ENCODE measurements at places on chromosomes 5 and 9.

GRCh38 chr5:123871373-123871772, 359.4 kb downstream of the CSNK1G3 start:
- DNase-seq: no peak

DNA sequence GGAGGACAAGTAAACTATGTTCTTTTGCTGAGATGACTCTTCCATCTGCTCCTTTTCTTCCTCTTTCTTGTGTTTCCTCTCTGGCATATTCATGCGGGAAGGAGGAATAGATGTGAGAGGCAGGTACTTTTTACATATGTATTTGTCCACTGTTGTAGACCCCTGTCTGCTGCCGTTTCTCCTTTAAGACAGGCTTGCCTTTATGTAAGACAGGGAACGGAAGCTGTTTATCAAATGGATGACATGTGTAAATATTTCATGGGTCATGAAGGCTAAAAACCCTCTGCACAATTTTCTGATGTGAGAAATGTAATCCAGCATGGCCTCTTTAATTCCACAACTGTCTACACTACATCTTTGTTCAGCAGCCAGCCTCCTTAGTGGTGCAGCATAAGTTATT, 1525.5 kb upstream of the NUDT12 start:
- no peak for DNase-seq

DNA sequence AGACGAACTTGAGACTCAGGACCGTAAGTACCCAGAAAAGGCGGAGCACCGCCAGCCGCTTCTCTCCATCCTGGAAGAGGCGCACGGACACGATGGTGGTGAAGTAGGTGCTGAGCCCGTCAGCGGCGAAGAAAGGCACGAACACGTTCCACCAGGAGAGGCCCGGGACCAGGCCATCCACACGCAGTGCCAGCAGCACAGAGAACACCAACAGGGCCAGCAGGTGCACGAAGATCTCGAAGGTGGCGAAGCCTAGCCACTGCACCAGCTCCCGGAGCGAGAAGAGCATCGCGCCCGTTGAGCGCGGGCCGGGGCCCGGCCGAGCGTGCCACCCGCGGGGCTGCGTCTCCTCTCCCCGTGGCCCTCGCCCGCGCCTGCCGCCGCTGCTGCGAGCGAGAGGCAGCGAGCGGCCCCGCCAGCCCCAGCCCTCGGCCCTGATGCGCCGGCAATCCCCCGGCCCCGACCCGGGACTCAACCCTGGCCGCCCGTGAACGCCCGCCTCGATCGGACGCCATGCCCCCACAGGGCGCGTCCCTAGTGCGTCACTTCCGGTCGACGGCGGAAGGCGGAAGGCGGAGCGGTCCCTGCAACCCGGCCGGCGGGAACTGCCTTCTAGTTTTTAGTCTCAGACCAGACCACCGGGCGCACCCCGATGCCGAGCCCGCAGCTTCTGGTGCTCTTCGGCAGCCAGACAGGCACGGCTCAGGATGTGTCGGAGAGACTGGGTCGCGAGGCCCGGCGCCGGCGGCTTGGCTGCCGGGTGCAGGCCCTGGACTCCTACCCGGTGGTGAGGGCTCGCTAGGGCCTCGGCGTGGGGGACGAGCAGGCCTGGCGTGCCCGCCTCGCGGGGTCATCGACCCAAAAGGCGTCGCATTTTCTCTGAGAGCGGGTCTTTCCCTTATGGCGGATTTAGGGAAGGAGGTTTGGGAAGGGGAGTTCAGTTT, at the start of the genes NDOR1 and TMEM203:
NDOR1 (plus strand) TSS at position 575 of the 944 bp plus-strand sequence; CDS start at position 653, 78 bp downstream.
TMEM203 (minus strand) TSS at position 523 of the 944 bp plus-strand sequence; CDS start at position 289, 234 bp downstream.
- peak; percentile 95 for DNase-seq

GRCh38 chr5:76705574-76705973, 10.4 kb upstream of the F2R start:
- no peak for DNase-seq

GRCh38 chr5:153523831-153524230, 33.4 kb downstream of the GRIA1 start:
- DNase-seq: no peak

GRCh38 chr9:114694719-114695269, 12.8 kb upstream of the TEX48 start:
- no peak for DNase-seq

- no peak for DNase-seq
These were observed 944.5 kb upstream of the CTNND2 start for GRCh38 chr5:12848709-12849108.

- DNase-seq: no peak
These were observed 66.4 kb downstream of the POU5F2 start for GRCh38 chr5:93674866-93675459.

GRCh38 chr9:35605351-35606137, 482 bp downstream of the TESK1 start:
- DNase-seq: peak; percentile 46

- DNase-seq: no peak
These were observed 210.6 kb downstream of the AUH start for GRCh38 chr9:91150998-91151717.

- peak; percentile 79 for DNase-seq
These were observed 1.9 kb upstream of the SPDL1 start for GRCh38 chr5:169581580-169582227.

DNA sequence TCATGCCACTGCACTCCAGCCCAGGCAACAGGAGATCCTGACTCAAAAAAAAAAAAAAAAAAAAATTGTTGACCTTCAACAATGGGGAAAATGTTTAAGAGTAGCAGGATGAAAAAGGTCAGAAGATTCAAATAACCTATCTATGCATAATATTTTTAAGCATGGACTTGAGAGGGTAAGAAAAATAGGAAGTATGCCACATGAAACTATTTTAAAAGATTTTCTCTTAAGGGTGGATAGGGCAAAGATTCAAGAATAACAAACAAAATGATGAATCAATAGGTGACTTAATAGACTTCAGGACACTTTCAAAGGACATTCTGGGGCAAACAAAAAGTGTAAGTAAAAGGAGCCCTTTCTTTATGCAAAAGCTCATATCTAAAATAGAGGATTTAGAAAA, 3.2 kb downstream of the TEX48 start:
- no peak for DNase-seq

- no peak for DNase-seq
These were observed 64.9 kb downstream of the ZNF354C start for GRCh38 chr5:179124853-179125788.

GRCh38 chr9:119020284-119020683, 349.0 kb downstream of the BRINP1 start:
- DNase-seq: no peak

DNA sequence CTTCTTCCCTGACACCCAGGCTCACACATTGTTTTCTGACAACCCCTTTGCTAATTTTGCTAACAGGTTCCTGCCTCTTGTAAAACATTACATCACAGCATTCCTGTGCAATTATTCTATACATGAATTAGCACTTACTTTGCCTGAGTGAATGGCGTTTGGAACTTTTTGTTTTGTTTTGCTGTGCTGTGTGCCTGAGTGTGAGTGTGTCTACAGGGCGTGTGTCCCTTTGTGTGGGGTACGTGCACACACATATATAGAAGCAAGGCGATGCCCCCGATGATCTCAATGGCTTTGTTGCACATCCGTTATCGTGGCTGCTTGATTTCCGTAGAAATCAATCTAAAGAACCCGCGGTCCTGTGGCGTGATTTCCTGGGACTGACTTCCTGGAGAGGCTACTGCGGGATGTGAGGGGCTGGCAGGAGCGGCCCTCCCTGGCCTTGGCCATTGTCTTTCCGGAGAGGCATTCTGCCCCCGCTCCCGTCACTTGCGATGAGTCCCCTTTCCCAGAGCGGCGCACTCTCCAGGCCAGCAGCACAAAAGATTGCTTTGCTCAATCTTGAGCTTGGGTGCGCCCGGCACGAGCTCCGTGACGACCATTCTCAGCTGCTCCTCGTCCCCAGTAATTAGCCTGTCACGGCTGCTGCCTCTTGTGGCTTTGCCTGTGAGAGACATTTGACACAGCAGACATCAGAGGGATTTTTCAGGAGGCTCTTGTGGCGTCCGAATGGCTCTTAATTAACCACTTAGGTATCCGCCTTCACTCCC, 398.1 kb upstream of the IRX1 start:
- no peak for DNase-seq

DNA sequence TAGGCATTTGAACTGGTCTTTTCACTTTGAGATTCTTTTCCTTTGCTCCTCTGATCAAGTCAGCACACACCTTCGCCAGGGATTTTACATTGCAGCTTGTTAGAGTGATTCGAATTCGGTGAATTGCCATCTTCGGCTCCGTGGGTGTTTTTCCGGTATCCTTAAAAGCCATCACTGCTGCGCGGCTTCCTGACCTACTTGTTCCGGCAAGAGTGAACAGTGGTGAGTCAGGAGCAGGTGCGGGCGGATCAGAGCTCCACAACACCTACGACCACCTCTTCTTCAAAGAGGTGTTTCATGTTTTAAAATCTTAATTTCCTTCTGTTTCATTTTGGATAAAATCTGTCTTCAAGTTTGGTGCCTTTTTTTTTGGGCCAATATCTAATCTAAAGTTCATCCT, 134.6 kb downstream of the TMC1 start:
- DNase-seq: no peak

DNA sequence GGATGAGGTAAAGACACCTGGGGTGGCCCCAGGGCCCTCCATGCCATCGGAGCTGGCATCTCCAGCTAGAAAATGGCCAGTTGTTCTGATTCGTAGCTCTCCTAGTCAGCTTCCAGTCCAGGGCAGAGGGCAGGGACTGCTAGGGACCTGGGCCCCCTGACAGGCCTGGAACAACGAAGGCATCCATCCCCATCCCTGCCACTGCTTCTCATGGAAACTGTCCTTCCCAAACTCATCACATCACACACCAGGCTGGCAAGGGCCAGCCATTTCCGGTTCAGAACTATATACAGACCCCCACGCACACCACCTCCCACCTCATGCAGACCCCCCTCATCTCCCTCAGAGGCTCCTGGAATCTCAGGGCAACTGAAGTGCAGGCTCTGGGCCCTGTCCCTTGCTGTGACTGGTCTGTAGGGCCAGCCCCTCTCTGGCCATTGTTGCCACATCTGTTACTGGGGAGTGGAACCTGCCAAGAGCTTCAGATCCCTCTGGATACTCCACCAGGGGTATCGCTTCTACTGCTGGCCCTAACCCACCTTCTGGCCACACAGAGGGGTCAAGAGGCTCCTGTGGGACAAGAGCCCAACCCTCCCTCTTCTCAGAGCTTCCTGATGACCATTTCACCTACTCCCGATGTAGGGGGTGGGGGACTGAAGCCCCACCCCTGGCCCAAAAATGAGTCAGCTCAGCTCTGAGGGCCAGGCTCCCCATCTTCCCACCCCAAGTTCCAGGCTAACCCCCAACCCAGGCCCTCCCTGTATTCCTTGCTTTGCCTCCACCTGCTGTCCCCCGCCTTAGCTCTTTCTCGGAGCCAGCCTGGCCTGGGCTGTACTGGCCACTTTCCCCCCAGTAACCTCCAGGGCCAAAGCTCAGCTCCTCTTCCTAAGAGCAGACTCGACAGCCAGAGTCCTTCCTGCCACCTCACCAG, 1.2 kb upstream of the MZB1 start:
- no peak for DNase-seq

DNA sequence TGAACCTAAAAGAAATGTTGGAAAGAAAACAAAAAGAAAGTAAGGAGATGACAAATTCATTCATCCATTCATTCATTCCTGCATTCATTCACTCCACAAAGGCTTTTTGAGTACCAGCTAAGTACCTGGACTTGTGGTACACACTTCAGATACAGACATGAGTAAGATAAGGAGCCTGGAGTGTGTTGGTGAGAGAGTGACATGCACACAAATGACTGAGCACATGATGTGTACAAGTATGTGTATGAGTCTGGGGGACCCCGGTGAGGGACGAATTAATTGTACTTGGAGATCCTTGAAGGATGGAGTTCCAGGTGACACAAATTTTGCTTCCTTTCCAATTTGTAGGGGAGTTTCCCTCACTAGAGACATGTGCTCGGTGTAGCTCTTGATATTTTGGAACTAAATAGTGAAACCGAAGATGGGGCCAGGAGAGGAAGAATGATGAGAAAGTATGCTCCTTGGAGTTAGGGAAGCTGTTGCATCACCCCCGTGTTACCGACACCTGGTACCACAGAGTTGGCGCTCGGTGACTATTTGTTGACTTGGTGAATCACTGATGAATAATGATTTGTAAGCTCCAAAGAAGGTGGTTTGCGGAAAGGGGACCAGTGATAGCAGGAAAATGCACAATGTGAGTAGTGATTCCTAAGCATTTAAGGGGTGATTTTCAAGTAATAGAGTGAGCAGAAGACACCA, 509.8 kb downstream of the CCDC171 start:
- no peak for DNase-seq

DNA sequence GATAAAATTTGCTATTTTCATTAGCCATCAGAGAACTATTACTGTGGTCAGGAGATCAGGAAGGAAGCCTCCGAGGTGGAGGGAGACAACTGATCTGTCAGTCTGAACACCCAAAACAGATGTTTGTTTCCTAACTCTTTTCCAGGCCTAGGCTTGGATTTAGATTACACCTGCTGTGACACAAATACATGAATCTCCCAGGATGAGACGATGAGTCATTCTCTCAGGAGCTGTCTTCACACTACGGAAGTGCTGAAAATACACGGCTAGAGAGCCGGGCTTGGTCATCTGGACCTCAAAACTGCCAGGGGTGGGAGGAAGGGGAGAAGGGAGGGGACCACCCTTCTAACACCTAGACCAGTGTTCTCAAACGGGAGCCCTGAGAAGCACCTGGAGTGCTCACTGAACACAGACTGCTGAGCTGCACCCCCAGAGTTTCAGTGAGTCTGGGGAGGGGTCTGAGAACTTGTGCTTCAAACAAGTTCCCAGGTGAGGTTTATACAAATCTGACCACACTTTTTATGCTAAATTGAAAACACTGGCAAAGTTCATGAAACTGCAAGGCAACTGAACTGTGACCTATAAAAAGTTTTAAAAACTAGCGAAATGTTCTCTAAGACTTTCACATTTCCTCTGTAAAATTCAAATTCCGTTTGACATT, 80.3 kb upstream of the EQTN start:
- DNase-seq: no peak

GRCh38 chr9:103627731-103628130, 466.4 kb upstream of the SMC2 start:
- no peak for DNase-seq

- no peak for DNase-seq
These were observed 91.2 kb downstream of the RFX3 start for GRCh38 chr9:3434594-3434993.

DNA sequence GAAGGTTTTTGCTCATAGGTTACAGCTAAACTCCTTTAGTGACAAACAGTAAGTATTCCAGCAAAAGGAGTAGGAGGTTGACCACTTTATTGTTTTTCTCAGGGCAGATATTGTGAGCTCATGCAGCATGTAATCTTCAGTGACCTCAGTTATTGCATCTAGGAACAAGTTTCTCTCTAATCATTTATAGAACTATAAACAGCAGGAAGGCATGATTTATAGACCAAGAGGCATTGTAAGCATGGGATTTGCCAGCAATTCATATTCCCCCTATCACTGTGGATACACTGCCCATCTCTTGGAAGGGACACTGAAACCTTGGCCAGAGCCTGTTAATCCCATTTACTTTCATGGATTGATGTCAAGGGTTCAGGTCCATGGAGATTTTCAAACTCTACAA, 15.4 kb upstream of the FAM170A start:
- no peak for DNase-seq
